Hindlimb muscle (tissue), 1 donor: ENCODE measurements at places on chromosomes 7 and 10.

- no peak for DNase-seq
Observed at GRCh38 chr7:38179776-38180226, 1.8 kb downstream of the STARD3NL start.

- no peak for DNase-seq
Observed at GRCh38 chr7:155643804-155644177, 670 bp upstream of the RBM33 start.

DNA sequence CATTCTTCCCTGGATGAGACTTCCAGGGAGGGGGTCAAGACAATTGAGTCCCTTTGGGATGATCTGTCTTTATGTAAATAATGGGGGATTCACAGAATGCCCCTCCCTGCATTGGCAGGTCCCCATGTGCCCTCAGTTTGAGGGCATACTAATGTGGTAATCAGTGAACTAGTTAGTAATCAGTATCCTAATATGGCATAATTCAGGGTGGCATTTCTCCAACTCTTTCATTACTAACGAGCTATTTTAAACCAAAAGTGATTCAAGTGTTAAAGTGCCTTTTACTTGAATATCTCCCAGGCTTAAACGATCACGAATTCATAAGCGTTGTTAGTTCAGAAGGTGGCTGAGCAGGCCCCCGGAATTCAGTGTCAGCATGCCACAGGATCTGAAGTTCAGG is 1.6 kb upstream of the DNAJB6 start:
- DNase-seq, result no peak

GRCh38 chr10:66723608-66724400 is 202.0 kb upstream of the LRRTM3 start:
- DNase-seq, result no peak

DNA sequence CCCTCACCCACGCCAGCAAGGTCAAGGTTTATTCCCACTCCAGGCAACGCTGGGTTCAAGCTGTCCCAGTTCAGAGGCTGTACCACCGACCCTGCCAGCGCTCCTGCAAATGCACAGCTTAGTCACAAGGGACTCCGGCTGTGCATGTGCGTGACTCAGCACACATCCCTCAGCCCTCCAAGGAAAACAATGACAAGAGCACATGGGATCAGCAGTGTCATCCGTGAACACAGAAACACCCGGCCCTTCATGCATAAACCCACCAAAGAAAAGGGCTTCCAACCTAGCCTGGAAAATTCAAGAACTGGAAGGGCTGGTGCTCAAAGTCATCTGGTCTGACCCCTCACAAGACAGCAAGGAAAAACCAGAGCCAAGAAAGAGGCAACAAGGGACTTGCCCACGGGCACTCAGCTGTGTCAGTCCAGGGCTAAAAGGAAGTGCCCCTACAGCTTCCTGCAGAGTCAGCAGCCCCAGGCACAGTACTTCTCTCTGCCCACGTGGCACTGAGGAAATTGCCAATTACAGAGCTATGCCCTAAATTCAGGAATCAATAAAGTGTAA is 106.1 kb downstream of the KCNMA1 start:
- no peak for DNase-seq

- no peak for DNase-seq
Observed at GRCh38 chr10:21740989-21741388, 207.0 kb downstream of the MLLT10 start.

DNA sequence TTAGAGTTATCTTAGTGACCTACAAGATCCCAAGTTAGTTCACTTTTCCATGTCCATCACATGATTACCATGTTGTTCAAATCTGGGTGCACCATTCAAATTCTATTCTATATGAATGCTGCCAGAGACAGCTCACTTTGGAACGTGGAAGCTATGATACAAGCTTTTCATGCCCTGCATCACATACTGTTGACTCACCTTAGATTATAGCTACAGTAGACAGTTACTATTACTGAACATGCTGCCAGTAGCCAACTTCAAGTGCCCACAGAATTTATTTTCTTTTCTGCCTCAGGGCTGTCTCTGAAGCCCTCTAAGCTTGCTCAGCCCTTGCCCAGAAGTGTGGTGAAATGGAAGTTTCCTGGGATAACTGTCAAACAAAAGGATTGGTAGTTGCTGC is 231.1 kb downstream of the GPR158 start:
- DNase-seq, result no peak

GRCh38 chr10:127157506-127158200 is 38.7 kb downstream of the INSYN2A start:
- DNase-seq, result no peak

GRCh38 chr7:30815951-30816644 is 44.9 kb downstream of the MINDY4 start:
- DNase-seq, result peak; percentile 78

GRCh38 chr7:405489-406211 is 114.0 kb downstream of the PDGFA start:
- no peak for DNase-seq

DNA sequence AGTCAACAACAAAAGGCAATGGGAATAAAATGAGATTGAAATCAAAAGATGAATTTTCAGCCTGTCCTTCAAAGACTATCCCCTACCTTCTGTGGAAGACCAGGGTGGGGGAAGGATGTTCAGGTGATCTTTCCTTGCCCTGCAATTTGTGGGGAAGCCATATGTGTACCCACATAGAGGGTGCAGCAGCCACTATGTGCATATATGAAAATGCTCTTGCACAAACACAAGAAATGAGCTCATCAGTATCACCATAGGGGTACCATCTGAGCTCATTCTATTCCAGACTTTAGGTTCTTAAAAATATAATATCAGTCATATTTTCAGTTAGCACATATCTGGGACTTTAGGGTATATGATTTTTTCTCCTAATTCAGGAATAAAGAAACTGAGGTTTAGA is 17.7 kb downstream of the GIMAP5 start:
- no peak for DNase-seq

GRCh38 chr10:8462565-8462964 is 408.1 kb downstream of the GATA3 start:
- no peak for DNase-seq

GRCh38 chr10:8927705-8928104 is 873.2 kb downstream of the GATA3 start:
- DNase-seq, result no peak

DNA sequence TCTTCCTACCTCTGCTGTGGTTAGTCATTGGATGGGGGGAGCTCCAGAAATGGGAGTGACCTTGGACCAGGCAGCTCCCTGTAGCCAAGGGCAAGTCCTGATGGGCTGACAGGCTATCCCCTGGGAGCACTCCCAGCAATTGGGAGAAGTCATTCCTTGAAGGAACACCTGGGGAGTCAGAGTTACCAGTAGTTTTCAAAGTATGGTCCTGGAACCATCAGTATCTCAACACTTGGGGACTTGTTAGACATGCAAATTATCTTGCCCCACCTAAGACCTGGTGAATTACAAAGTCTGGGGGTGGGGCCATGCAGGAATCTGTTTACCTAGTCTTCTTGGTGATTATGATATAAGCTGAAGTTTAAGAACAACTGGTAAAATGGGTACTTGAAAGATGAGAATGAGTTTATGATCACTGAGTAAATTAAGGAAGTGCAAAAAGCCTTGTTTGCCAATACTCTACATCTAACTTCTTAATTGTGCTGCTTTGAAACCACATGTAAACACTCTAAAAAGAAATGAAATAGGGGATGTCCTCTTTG is 287.3 kb upstream of the LRRN3 start:
- no peak for DNase-seq

GRCh38 chr10:102234888-102235597 is 6.3 kb downstream of the PITX3 start:
- no peak for DNase-seq

DNA sequence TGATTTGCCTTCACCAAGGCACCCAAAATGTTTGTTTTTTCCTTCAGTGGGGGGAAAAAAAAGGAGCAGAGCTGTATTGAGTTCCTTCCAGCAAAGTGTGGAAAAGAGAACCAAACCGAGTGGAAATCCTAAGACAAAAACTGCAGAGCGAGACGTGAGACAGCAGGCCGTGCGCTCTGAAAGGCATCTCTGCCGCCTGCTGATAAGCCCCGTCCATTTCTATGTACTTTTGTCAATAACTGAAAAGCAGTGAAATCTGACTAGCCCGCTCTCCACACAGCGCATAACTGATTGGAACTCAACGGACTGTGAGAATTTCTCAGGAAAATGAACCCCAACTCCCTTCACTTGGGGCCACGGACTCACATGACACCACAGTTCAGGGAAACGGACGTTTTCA is 83.2 kb downstream of the COBL start:
- no peak for DNase-seq

DNA sequence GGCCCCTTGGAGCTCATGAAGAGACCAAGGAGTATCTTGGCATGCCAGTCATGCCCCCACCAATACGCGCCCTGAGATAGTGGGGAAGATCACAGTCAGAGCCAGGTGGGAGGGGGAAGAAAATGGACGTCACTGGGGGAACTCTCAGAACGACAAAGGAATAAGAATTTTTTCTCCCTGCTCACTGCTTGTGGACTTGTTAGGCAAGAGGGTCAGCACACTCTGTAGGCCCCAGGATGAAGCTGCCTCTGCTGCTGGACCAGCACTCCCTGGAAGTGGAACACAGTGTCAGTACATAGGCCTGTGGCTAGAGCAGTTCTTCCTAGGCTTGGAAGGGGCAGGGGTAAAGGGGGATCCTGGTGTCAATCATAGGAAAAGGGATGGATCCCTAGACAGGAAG is 46.5 kb downstream of the DRGX start:
- DNase-seq, result no peak
